Tongue (tissue), 3 donors: ENCODE measurements at places on chromosomes 6 and 20. TPM values are rescaled to one million over a fixed set of nuclear protein-coding genes. Genes with fewer than 3 reads are reported as not detected.

The MRS2 gene
- total RNA-seq, result 36.2 TPM

The ESR1 gene
- total RNA-seq, result 0.72 TPM

The EFCAB8 gene
- 2.3 TPM for total RNA-seq

The TP53TG5 gene
- not detected for total RNA-seq

The HELZ2 gene
- 27.1 TPM for total RNA-seq

The CST9L gene
- total RNA-seq, result not detected

The PRDM1 gene
- 15.5 TPM for total RNA-seq

GRCh38 chr6:14638435-14638905, 520.9 kb downstream of the CD83 start:
- no peak for DNase-seq

DNA sequence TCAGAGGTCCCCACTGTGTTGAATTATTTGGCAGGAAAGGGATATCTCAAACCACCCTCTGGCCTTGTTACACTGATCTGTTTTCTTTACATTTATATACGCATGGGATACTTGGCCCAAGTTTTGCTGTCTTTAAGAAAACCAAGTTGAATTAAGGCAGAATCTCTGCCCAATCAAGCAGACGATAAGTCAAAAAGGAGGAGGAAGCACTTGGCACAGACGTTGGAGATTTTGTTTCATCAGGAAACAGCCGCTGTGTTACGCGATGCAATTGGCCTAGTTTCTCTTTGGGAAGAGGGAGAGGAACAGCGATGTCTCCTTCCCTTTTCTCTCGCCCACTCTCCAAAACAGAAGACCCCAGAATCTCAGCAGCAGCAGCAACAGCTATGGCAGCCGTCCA, 20.2 kb upstream of the NAA20 start:
- DNase-seq, result peak; percentile 83

GRCh38 chr6:82022614-82023129, 224.9 kb downstream of the IBTK start:
- no peak for DNase-seq

- DNase-seq, result peak; percentile 86
Observed at GRCh38 chr20:63394069-63394919, 33.1 kb upstream of the CHRNA4 start.

DNA sequence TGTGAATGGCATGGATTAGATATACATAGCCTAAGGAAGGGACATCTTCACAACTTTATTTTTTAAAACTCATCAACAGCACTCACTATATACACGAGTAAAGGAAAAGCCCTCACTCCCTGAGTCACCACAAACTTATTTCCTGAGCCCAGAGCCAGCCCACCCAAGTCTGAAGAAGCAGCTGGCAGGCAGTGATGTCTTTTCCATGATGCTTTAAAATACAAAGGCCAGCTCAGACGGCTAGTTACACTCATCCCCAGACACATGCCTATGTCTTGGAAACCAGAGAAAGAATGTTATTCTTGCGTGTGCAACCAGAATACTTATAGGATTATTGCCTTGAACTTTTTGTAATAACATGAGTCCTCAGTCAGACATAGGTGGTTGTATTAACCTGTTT, 114.4 kb downstream of the ADGRG6 start:
- DNase-seq, result peak; percentile 48

DNA sequence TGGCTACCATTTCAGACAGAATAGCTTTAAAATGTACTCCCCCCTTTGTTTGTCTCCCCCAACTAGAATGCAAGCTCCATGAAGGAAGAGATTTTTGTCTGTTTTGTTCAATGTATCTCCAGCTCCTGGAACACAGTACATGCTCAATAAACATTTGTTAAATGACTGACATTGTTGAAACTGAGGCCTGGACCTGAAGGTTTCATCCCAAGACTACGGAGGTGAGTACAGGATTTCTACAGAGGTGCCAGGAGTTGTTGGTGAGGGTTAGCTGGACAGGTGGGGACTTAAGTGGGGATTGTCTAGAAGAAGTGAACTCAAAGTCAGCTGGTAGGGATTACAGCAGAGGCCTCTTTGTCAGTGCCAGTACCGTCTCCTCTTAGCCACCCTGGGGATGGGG, 19.4 kb downstream of the VEGFA start:
- DNase-seq, result no peak

DNA sequence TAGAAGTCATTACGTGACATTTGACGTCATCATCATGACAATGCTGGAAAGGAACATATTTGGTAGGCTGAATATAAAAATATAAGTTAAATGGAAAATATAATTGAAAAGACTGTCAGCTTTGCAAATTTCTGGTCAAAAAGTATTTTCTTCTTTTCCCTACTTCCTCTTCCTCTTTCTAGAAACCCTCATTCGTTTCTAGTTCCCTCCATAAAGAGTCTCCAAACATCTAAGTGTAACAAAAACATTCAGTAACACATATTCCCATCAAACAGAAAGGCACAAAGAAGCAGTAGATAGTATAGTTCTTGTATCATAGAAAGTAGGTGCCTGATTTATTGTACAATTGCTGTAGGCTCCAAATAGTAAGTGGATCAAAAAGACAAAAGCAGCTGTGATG, 150.8 kb upstream of the FAM83B start:
- no peak for DNase-seq

- no peak for DNase-seq
Observed at GRCh38 chr20:55143601-55144000, 668.2 kb downstream of the DOK5 start.

- DNase-seq, result no peak
Observed at GRCh38 chr6:149273318-149273717, 44.2 kb upstream of the TAB2 start.

DNA sequence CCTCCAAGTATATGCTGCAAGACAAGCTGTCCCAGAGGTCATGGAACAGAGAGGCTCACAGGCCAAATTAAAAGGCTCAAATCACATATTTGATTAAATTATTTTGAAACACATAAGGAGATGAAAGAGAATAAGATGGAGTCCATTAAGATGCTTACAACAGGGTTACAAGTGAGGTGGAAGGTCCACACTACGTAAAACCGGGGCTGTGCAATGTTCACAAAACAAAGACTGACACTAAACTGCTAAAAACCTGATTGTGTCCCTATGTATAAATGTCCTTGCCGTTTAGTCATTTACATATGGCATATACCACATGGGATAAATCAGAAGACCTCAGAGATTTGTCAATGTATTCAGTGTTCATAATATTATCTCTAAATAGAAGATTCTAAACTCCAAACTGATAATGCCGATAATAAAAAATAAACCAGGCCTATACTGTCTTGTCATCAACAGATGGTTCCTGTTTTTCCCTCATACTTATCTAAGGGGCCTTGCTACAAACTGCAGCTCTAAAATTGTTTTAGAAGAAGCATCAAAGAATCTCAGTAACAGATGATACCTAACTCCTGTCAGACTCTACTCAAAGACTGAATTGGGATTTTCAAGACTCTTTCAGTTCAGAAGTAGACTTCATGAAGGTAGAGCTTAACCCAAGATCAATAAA, 51.8 kb upstream of the RIPOR2 start:
- no peak for DNase-seq

GRCh38 chr6:160919723-160920440, 71.7 kb upstream of the MAP3K4 start:
- DNase-seq, result peak; percentile 14

- no peak for DNase-seq
Observed at GRCh38 chr6:147447835-147448611, 60.5 kb upstream of the SAMD5 start.

GRCh38 chr6:158284876-158285655, 27.2 kb upstream of the TULP4 start:
- DNase-seq, result no peak

DNA sequence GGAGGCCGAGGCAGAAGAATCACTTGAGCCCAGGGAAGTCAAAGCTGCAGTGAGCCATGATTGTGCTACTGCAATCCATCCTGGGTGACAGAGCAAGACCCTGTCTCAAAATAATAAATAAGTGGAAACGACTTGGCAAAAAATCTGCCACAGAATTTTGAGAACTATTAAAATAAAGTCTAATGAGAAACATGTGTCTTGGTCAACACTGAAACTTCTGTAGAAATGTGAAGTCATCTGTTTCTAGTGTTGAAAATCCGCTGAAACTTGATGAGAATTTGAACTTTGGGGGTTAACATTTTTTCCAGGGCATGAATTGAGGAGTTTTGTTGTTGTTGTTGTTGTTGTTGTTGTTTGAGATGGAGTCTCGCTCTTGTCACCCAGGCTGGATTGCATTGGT, 29.0 kb upstream of the BCLAF1 start:
- no peak for DNase-seq

DNA sequence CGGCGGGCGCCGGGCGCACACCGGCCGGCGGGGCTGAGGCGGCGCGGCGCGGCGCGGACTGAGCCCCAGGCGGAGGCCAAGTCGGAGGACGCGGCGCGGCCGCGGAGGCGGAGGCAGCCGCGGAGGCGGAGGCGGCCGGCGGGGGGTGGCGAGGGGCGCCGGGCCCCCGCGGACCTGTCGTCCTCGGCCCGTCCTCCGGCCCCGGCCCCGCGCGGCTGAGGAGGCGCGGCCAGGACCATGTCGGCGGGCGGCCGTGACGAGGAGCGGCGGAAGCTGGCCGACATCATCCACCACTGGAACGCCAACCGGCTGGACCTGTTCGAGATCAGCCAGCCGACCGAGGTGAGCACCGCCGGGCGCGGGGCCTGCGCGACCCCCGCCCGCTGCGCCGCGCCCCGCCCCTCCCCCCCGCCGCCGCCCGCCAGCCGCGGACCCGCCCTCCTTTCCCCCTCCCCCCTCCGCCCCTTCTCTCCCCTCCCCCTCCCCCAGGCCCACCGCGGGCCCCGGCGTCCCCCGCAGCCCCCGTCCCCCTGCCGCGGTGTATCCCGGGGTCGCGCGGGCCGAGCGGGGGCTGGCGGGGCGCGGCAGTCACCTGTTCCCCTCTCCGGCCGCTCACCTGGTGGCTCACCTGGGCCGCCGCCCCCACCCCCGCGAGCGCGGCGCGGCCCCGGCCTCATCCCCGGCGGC, at the start of gene AFDN:
Gene AFDN (plus strand): TSS at position 16 of the 687 bp plus-strand sequence. CDS start 222 bp downstream, at position 238.
- DNase-seq, result peak; percentile 40

DNA sequence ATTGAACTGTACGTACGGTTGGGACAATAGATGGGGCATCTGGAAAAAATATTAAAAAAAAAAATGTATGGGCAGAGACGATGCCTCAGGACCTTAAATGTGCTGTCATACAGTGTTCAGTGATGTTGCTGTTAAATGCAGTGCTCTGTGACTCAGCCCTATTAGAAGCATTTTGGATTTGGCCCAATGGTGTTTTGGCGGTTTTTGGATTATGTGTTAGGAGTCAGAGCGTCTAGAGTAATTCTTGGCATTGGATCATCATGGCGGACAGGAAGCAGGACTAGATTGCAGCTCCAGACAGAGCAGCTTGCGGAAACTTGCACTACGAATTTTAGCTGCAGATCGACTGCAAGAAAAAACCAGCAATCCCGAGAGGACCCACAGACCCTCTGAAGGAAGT, 280.0 kb downstream of the SOX4 start:
- DNase-seq, result peak; percentile 69

GRCh38 chr20:50165684-50166554, 12.4 kb upstream of the PEDS1 start:
- peak; percentile 99 for DNase-seq

- no peak for DNase-seq
Observed at GRCh38 chr6:107284805-107285204, 169.5 kb upstream of the BEND3 start.
